ENCODE measurements at places on chromosomes 1 and 21.
A peak's percentile ranks its signal among the peaks of the same experiment; 100 is the strongest.

DNA sequence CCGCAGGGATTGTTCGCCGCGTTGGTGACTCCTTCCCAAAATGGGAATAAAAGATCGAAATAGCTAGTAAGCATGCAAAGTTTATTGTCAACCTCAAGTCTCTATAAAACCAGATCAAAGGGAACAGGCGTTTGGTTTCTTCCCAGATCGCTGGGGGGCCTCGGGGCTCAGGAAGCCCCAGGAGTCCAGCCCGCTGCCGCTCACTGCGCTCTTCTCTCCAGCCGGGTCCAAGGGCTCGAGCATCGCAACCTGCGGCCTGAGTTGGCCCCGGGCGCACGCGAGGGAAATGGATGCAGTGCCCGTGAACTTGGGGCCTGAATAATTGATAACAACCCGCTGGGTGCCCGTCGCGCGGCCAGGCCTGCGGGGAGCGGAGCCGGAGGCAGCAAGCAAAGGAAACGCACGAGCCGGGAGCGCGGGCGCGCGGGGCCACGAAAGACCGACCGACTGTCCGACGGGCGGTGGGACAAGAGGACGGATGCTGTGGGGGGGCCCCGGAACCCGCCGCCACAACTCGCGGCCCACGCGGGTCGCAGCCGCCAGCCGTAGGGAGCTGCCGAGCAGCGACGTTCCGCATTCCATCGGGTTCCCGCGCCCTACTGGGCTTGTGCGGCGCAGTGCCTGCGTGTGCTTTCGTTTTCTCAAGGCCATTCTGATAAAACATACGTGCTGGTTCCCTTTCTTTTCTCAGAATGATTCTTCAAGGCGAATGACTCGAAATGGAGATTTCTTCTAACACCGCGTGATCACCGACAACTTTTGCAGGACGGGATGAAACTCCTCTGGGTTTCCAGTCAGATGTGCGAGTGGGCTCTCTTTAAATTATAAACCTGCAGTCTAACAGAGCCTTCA, 14.0 kb upstream of the ALX3 start:
- no peak for DNase-seq

- DNase-seq: no peak
Measured at GRCh38 chr1:23481026-23481597, 2.9 kb downstream of the ASAP3 start.

DNA sequence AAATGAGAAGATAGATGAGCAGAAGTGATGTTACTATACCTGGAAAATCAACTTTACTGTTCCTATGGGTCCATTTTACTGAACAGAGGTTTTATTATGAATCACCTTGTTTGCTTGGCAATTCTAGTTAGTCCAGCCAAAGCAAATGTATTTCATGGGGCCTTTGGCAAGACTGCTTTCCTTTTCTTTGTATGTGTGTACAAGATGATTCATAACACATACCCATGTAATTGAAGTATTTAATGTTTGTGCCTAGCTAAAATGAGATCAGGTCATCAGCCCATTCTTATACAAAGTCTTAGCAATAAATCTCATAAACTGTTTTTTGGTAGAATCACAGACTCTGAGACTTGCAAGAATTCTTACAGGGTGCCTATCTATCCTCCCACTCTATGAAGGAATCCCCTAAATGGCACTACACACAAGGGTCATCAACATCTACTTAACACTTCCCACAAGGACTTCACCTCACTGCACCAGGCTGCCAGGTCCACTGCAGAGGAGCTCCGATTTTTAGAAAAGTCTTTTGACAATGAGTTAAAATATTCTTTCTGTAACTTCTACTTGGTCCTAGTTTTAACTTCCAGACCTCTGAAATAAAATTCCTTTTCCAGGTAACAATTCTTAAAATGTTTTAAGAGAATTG, 58.5 kb downstream of the LPAR3 start:
- no peak for DNase-seq

DNA sequence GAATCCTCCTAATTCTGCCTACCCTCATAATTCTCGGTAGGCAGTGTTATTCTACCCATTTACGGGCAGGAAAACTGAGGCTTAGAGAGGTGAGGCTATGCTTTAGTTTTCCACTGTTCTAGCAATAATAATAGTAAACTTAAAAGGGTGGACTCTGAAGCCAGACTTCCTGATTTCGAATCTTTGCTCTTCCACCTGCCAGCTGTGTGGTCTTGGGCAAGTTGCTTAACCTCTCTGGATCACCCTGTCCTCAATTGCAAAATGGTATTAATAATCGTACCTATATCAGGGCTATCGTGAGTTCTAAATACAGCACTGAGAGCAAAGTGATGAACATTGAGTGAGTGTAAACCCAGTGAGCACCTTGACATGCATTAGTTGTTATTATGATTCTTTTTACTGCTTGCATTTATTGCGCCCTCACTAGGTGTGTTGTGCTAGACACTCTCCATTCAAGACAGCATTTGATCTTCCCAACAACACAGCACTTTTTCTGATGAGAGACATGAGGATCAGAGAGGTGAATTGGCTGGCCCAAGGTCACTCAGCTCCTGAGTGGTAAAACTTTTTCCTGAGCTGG, 102.3 kb upstream of the CSF3R start:
- no peak for DNase-seq

DNA sequence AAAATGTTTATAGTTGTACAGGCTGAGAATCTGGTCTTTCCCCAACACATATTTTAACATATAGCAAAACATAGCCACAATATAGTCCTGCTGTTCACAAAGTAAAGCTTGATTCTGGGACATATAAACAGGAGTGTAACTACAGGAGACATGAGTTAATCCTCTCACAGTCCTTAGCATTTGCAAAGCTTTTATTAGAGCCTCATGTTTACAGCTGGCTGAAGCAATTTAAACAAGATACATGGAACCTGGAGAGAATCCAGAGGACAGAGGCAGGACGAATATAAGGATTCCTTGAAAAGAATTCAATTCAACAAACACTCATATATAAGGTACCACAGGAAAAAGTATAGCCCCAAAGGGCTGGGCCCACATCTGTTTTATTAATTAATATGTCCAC, 163.4 kb downstream of the ADGRL4 start:
- no peak for DNase-seq

DNA sequence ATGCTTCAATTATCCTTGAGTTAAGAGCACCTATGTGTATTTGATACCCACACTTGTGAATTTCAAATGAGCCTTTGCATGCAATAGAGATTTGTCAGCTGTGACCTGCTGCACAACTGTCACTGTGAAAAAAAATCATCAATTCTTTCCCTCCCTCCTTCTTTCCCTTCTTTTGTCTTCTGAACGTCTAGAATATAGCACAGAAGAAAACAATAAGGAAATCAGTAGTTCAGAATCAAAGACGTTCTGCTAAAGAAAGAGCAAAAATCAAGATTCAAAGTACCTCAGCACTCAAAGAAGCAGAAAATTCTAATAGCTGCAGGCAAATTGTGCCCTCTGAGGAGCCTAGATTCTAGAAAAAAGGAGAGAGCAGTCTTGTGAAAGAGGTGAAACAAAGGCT, 1.7 kb upstream of the FMN2 start:
- no peak for DNase-seq

DNA sequence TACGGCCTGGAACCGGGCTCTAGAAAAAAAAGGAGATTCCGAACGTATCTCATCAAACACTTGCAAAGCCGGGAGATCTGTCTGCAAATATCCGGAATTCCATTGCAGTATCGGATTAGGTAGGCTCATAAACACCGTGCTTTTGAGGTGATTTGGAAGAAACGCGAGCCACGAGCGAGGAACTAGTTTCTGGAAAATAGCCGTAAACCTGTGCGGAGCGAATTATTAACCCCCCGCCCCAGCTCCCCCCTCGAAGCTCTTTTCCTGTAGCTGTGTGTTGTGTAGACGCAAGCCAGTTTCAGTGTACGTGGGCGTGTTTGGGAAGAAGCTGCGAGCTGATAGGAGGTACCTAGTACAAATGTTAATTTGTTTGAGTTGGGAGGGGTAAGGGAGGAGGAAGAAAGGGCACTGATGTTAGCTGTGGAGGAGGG, 1.1 kb downstream of the RALGPS2 start:
- peak; percentile 47 for DNase-seq

- DNase-seq: no peak
Measured at GRCh38 chr1:50322579-50322978, 100.7 kb downstream of the DMRTA2 start.
